CD8-positive, alpha-beta memory T cell (primary cell): ENCODE measurements at places on chromosomes 16 and 17. TPM values are rescaled to one million over a fixed set of nuclear protein-coding genes. Genes with fewer than 3 reads are reported as not detected.

OTOA gene
- 0.09 TPM for total RNA-seq

ZG16 gene
- not detected for total RNA-seq

ASGR1 gene
- 0.46 TPM for total RNA-seq

NPIPA5 gene
- total RNA-seq, result 12.4 TPM

DNA sequence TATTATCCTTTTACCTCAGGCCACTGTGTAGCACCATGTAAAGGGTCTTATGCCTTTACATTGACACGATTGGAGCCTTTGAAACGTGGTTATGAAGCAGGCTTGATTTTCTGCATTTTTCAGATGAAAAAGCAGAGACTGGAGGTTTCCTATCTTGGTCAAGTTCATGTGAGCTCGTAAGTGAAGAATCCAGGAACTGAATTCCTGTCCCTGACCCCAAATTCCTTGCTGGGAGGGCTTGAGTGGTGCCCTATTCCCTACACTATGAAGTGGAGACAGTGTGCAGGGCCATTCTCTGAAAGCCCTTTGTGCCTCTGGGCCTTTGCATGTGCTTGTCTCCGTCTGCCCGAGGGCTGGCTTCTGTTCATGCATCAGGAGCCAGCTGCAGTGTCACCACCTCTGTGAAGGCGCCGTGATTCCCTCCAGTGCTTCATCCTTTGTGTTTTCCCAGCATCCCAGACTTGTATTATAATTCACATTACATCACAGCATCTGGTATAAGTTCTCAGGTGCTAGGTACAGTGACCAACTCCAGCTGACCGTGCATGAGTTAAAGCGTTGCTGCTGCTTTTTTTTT is 181.1 kb downstream of the SNX29 start:
- no peak for DNase-seq

DNA sequence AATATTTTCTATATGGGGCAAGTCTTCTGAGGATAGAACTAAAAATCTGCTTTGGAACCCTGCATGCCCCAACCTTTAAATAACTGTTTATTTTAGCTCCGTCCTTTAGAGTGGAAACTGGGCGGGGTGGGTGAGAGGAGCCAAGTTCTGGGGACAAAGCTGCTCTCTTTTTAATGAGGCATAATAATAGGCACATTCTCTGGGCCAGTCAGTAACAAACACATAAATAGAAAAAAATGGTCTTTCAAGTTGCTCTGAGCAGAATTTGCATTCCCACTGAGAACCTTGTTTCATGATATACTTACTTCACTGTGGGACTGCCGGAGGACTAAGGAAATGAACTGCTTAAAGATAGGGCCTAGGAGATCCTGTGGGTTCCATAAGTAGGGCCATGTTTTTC is 51.5 kb downstream of the KNOP1 start:
- DNase-seq, result no peak

DNA sequence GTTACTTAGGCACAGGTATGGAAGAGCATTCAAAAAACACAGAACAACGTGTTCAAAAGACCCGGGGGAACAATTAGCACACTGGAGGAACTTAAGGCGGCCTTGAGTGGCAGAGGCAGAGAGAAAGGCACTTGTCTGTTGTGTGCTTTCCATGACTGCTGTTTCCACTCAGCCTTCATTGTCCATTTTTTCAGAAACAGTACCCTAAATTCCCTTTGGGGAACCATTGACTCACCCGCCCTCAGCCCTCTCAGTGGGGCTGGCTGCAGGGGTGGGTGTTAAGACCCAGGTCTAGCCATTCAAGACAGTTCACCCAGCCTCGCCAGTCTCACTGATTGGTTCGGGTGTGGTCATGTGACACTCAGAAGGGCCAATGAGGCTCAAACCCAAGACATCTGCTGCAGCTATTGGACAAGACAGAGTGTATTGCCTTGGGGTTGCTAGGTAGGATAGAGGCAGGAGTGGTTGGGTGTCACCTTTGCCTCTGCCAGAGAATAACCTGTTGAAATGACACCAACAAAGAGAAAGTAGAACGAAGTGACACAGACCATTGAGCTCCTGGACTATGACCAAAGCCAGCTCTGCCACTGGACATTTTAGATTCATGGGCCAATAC is 19.6 kb upstream of the CEP20 start:
- peak; percentile 11 for DNase-seq

FAM171A2 gene
- total RNA-seq, result 0.35 TPM

NDRG4 gene
- total RNA-seq, result 1.6 TPM

DNA sequence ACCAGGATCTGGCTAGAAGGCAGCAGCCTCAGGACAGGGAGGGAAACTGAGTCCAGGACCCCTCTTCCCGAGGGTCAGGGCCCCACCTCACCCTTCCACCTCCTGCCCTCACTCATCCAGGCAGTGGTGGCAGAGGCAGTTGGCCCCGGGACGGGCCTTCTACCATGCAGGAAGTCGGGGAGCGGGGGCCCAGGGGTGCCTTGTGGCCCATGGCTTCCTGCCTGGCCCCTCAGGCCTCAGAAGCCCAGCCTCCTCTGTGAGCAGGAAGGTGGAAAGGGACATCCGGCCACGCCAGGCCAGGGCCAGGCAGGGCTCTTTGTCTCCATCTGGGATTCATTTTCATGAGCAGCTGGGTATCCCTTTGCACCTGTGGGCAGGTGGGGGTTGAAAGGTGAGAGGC is 58.5 kb downstream of the BAHCC1 start:
- DNase-seq, result peak; percentile 21

DNA sequence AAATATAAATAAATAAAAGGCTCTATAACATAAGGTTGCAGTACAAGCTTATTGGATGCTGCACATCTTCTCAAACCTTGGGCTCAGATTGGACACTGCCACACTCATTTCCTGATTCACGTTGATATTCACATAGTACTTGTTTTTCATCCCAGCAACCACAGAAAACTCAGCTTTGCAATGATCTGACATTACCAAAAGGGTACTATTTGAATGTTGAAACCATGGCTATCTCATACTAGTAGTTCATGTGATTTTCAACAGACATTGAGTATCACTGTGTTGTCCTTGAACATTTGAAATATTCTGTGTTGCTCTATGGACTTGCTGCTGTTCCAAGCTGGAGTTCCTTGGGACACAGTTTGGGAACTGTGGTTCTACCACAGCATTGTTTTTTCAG is 14.0 kb upstream of the DDX52 start:
- DNase-seq, result no peak

DNA sequence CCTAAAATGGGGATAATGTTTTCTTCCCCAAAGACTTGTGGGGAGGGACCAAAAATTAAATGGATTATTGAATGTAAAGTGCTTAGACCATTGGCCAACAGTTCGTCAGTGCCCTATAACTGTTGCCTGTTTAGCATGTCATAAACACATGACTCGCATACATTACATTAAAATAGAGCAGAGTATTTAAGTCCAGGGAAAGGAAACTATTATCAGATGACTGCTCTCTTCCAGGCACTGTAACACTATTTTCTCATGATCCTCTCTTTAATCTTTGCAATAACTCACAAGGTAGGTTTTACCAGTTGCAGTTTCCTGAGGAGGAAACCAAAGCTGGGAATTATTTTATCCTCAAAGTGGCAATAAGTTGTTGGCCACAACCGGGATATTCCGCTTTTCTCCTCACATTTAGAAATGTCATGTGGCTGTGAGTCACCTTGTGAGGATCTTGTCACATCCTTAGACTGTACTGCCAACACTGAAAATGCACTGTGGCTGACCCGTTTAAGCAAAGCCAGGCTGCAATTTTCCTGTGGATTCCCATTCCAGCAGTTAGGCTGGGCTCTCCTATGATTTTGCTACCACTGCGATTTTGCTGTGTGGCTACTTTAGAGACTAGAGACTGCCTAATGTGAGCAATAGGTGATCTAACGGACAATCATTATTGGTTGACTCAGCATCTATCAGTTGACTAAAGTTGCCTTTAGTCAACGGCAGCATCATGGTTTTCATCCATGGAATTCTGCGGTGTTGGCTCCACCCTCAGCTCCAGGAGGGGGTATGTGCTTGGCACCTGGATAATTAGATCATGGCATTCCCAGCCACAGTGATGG is 58.3 kb upstream of the DHX40 start:
- DNase-seq, result no peak

GRCh38 chr17:75839942-75840798 is 4.0 kb downstream of the UNC13D start:
- DNase-seq, result no peak

DNA sequence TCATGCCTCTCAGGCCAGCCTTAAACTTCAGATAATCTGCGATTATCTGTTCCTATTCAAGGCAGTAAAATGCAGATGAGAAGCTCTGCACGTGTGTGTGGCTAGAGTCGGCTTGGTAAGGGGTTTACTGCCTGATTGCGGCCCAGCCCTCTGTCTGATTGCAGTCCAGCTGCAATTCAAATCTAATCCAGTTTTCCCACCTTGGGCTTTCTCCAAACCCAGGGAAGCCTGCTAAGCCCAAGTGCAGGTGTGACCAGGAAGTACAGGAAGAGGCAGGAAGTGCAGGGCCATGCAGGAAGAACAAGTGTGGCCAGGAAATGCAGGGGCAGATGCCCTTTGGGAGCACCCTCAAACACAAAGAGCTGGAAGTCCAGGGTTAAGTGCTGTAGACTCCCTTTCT is 314.9 kb downstream of the CEP112 start:
- no peak for DNase-seq

GRCh38 chr17:29802246-29802645 is 127.8 kb downstream of the SSH2 start:
- DNase-seq, result no peak

DNA sequence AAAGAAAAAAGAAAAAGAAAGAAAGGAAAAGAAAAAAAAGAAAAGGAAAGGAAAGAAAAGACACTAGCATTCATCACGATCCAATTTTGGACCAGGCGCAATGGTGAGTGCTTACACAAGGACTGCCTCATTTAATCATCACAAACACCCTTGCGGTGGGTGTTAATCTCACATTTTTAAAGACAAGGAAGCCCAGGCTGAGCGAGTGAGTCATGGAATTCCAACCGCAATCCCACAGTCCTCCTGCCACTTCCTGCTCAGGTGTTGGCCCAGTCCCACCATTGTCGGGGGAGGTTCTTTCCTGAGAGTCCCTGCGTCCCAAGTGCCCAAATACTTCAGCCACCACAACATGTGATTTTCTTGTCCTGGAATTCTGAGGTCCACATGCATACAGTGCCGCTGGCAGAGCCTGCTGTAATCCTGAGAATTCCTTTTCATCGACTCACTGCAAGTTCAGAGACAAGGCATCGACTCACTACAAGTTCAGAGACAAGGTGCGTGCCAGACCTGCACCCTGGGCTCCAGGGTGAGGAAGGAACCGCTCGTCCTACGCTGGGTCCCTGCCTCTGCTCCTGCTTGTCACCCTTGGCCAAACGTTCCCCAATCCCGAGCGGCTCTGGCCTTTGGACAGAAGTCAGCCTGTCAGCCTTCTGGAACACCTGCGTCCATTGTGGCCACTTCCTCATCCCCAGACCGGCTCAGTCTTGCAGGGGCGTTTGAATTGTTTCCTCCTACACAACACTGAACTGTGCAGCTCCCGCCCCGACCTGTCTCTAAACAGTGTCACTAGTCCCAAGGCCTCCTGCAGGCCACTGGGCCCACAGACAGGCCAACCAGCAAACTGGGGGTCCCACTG is 5.8 kb downstream of the ZG16B start:
- no peak for DNase-seq

CCT6B gene
- total RNA-seq, result 0.90 TPM

EFTUD2 gene
- 241 TPM for total RNA-seq

HIGD1B gene
- total RNA-seq, result not detected

DNA sequence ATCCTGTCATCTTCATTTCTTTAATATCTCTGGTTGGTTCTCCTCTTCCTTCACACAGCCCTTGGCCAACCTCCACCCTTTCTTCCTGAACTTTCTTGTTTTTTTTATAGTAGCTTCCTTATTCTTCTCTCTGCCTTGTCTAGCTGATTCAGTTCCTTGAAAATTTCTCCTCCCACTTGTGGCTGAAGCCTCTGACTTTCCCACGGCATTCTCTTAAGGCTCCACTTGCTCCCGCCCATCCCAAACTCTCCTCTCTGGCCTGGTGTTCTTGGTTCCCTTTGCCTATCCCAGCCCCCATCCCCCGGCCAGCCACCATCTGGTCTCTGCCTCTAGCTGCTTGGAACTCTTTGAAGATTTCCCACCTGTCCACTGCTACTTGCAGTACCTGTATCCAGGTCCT is 29.1 kb downstream of the NLRP1 start:
- no peak for DNase-seq

DNA sequence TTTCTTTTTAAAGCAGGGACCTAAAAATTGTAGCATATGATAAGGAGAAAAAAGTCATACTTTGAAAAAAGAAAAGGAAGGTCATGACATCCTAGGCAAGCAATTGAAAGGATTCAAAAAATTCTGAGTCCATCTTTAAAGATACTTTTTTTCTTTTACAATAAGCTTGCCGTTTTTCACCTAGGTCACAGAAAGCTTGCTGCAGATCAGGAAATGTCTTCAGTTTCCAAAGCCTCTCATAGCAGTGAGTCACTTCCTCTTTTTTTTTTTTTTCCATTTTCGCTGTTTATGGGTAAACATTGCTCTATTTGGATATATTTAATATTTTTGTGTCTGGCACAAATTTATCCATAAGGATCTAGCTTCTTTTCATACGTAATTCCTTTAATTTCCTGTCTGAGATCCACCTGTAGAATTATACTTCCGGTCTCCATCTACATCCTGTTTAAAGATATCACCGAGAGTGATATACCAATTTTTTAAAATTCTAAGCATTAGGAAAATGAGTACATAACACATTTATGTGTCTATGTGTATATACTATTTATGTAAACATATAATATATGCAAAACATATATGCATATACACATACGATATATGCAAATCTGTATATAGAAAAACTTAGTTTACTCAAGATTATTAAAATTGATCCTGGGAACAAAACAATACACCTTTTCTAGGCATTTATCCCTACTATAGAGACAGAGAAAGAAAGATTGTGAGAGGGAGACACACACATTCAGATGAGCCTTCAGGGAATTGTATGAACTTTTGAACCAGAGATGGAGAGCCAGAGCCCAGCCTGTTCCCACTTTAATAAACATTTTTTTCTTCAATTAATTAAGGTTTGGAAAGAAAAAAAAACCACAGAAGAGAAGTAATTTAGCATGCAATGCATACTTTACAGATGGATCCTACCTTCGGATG is 134.4 kb downstream of the SKAP1 start:
- DNase-seq, result peak; percentile 14

- DNase-seq, result no peak
Measured at GRCh38 chr17:57781386-57782061, 36.4 kb upstream of the CCDC182 start.

- DNase-seq, result no peak
Measured at GRCh38 chr17:9021992-9022572, 772 bp downstream of the NTN1 start.

- DNase-seq, result no peak
Measured at GRCh38 chr17:62676231-62676943, 48.9 kb downstream of the MRC2 start.

- no peak for DNase-seq
Measured at GRCh38 chr16:49856672-49857330, 889 bp upstream of the ZNF423 start.
